ENCODE measurements at places on chromosomes 12 and 14.

DNA sequence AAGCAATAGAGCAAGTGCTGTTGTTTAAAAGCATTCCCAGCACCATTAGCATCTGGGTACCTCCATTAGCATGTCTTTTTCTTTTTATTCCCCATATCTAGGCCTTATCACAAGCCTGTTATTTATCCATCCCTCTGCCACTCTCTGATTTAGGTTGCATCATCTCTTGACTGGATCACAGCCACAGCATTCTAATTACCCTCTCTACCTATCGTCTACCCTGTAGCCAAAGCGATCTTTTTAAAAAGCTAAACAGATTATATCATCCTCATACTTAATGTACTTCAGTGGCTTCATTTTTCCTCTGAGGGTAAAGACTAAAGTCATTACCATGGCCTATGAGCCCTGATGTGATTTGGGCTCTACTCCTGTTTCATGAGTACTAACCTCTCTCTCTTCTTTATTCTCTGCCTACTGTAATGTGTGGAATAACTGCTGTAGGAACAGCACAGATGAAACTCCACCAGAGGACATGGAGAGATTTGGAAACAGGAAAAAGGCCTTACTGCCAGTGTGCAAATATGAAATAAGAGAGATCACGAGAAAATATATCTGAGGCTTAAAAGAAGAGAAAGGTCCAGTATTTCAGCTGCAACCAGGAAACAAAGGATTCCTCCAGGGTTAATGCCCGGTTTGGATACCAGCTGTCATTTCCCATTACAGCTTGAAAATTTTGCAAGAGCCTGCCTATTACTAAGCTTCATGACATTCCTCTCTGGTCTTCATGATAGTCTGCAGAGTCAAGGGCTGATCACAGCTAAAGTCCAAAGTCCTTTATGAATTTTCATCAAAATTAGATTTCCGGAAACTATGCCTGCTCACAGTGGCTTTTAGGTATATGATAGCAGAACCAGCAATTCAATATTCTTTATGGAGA, 422.5 kb upstream of the PDE3A start:
- DNase-seq, result no peak

DNA sequence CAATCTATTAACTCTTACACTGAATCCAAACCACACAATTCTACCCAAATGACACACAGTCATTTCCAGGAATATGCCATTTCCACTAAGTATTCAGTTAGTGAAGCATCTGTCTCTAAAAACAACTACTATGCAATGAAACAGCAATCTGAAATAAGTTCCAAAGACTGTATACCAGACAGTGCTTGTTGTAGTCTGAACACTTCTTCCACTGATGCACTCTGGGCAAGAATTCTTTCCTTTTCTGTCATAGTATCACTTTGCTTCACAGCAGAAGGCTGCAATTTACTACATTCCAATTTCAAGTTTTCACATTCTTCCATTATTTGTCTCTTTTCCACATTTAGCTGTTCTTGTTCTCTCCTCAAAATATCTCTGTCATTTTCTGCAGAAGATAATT, 25.8 kb downstream of the TRIP11 start:
- no peak for DNase-seq

DNA sequence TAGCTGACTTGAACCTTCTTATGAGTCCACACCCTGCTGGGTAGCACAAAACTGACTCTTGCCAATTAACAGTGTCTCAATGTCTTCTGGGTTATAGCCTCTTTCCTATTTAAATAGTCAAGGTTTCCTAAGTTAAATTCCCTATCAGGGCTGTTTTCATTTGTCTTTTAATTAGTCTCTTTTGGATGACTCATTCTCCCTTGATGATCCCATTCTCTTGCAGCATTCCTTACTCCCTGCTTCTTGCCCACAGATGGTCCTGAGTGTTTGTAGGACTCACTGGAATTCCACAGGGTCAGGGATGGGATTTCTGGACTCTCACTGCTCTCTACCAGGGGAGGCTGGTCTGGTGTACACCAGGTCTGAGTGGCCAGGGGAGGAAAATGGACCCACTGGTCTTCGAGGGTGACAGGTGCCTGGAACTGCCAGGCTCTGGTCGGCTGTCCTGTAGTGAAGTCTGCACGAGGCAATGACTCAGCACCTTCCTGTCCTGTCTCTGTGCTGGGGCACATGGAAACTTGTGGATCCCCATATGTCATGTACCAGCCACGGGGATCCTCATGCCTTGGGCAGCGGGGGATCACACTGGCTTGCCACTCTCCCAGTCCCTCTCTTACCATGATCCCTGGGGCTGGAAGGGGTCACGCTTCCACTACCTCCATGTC, 236.5 kb upstream of the PELI2 start:
- DNase-seq, result no peak

DNA sequence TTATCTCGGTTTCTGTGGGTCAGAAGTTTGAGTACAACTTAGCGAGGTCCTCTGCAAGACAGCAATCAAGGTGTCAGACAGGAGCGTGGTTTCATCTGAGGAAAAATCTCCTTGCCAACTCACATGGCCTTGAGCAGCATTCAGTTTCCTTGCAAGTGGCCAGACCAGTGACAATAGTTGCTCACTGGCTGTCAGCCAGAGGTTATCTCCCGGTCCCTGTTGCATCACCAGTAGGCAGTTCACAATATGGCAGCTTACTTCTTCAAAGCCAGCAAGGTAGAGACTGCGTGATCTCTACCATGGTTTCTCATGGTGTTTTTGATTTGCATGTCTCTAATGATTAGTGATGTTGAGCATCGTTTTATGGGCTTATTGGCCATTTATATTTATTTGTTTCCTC, 143.8 kb upstream of the DAAM1 start:
- no peak for DNase-seq

GRCh38 chr12:25550186-25550585, 2.9 kb downstream of the LMNTD1 start:
- no peak for DNase-seq

- no peak for DNase-seq
Observed at GRCh38 chr14:65860956-65861611, 448.6 kb downstream of the FUT8 start.

GRCh38 chr12:57796996-57797395, 14.4 kb downstream of the TSFM start:
- no peak for DNase-seq

GRCh38 chr12:94305130-94305957, 154.3 kb downstream of the CEP83 start:
- DNase-seq, result no peak

Data from NCI-H1930 (cell line).